GM12878 (cell line): ENCODE measurements at places on chromosomes 16 and 17.

- DNase-seq = no peak
Measured at GRCh38 chr16:16045879-16046278, 96.5 kb downstream of the ABCC1 start.

- no peak for DNase-seq
Measured at GRCh38 chr16:81885976-81886586, 107.0 kb downstream of the PLCG2 start.

DNA sequence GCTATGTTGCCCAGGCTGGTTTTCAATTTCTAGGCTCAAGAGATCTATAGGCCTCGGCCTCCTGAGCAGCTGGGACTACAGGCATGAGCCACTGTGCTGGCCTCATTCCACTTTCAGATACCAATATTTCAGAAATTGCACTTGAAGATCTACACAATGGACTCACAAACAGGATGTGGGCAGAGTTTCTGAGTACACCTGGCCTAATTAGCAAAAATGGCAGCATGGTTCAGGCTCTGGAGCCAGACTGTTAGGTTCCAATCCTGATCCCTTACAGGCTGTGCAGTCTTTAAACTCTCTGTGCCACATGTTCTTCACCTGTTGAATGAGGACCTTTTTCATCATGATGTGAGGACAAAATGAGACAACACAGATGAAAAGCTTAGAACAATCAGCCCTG lies 32.2 kb downstream of the RNF157 start:
- DNase-seq = peak; percentile 66

DNA sequence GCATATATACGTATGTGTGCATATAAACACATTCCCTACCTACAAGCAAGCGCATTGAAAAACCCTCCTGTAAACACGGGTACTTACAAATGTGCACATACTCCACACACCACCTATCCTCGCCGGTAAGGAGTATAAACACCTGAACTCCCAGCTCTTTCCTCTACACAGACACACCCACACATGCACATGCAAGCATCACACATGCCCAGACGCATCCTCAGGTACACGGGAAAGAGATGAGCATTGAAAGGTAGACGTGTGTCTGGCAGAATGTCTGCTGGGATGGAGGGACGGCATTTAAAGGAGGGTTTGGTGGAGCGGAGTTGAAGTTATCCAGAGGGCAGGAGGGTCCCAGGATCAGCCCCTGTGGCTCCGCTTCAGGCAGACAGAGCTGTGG lies 4.7 kb upstream of the SMTNL2 start:
- DNase-seq = no peak

- DNase-seq = no peak
Measured at GRCh38 chr17:41583137-41584127, 3.3 kb downstream of the KRT14 start.

DNA sequence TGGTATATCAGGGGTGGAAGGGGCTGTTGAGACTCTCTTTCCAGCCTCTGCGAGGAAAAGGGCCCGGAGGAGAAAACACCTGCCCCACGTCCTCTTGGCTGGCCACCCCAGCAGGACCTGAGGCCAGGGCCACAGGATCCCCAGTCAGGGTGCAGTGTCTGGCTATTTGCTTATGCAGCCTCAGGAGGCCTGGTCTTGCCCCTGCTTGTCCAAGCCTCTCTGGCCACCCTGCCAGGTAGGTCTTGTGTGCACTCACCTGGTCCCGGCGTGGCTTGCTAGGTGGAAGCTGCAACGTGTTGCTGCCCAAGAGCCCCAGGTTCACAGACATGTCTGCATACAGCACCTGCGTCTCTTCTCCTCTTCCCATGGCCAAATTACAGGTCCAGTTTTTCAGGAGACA lies 549 bp downstream of the TMEM238L start:
- no peak for DNase-seq

DNA sequence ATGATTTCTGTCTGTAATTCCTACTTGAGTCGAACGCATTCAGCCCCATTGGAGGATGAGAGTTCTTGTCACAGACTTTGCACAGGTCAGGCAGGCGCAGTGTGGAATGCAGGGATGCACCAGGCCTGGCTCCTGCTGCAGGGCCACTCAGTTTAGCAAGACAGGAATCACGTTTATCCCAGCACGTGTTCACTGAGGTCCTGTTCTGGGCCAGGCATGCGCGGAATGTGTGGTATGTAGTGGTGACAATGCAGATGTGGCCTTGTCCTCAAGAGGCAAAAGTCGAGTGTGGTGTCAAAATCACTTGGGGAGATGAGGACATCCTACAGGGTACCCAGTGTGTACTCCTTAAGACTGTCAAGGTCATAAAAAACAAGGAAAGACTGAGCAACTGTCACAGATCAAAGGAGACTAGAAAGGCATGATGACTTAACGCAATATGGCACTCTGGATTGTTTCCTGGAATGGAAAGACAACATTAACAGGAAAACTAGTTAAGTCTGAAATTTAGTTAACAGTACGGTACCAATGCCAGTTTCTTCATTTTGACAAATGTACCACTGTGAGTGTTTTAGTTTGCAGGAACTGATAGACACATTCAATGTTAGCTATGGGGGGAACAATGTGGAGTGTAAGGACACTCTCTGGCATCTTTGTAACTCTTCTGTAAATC lies 121.5 kb upstream of the ADAMTS18 start:
- no peak for DNase-seq

DNA sequence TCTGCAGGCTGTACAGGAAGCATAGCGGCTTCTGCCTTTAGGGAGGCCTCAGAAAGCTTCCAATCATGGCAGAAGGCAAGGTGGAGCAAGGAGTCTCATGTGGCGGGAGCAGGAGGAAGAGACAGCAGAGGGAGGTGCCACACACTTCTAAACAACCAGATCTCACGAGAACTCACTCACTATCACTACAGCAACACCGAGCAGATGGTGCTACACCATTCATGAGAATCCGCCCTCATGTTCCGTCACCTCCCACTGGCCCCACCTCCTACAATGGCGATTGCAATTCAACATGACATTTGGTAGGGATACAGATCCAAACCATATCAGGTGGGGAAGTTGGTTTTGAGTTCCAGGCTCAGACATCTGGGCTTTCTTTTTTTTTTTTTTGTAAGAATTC lies 31.9 kb upstream of the NUDT7 start:
- no peak for DNase-seq

GRCh38 chr16:86297866-86298757 lies 212.2 kb upstream of the FOXF1 start:
- no peak for DNase-seq

- no peak for DNase-seq
Measured at GRCh38 chr17:17694169-17695081, 13.2 kb downstream of the RAI1 start.

- DNase-seq = no peak
Measured at GRCh38 chr16:5854027-5854426, 756.4 kb upstream of the EEF2KMT start.

DNA sequence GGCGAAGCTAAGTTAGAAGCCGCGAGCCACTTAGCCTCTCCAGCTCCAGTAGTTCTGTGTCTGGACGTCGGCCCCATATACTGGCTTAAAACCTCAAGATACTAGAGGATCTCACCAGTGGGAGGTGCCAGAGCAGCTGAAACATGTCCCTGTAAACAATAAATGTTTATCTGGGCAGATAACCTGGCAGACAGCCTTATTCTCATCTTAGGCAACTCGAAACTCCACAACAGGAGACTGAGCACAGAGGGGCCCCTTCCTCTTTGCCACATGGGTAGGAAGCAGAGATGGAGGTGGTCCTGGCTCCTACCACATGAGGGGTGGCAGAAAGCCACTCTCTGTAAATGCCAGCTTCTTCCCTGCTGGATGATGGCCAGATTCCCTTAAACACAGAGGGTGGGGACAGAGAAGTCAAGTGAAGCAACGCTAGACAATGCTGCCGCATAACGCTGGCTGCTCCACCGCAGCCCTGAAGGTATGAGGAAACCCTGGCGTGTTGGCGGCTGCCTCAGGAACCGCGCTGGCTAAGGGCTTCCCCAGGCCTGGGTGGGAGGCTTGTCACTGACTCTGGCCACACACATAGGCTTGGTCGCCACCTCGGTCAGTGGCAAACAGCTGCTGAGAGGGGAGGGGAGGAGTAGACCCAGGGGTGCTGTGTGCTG lies 67.9 kb downstream of the HIC1 start:
- no peak for DNase-seq

- no peak for DNase-seq
Measured at GRCh38 chr16:63776034-63776433, 1345.8 kb downstream of the CDH11 start.

GRCh38 chr16:67975321-67976105 lies 4.8 kb downstream of the DPEP3 start:
- no peak for DNase-seq

DNA sequence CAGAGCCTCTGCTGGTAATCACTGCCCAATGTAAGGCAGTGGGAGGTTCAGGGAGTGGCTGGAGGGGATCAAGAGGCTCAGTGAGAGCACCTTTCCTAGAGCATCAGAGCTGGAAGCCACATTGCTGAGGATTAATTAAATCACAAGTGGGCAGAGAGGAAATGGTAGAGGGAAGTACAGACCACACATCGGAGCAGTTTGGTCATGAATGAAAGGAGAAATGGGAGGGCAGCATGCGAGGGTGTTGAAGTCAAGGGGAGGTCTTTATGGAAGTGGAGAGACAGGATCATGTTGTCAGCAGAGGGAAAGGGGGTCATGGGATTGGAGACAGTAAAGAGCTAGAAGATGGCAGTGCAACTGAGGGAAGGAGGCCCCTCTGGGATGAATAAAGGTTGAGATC lies 2.3 kb downstream of the CCL17 start:
- DNase-seq = no peak

DNA sequence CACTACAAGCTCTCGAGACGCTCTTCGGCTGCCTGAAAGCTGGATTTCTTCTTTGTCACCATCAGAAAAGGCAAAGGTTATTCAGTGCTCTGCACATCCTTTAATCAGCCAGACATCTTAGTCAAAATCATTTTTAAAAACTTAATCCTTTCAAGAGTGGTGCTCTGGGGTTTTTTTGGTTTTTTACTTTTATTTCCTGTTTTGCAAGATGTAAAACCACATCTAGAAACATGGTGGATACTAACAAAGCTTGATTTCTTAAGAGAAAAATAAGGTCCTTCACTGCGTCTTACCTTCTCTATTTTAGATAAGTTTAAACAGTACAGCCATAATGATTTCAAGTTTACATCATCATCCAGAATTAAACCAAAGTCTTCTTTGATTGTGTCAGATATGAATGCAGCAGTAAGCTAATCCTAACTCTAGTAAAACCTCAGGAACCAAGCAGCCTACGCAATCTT lies 6.3 kb downstream of the ANKRD11 start:
- no peak for DNase-seq

DNA sequence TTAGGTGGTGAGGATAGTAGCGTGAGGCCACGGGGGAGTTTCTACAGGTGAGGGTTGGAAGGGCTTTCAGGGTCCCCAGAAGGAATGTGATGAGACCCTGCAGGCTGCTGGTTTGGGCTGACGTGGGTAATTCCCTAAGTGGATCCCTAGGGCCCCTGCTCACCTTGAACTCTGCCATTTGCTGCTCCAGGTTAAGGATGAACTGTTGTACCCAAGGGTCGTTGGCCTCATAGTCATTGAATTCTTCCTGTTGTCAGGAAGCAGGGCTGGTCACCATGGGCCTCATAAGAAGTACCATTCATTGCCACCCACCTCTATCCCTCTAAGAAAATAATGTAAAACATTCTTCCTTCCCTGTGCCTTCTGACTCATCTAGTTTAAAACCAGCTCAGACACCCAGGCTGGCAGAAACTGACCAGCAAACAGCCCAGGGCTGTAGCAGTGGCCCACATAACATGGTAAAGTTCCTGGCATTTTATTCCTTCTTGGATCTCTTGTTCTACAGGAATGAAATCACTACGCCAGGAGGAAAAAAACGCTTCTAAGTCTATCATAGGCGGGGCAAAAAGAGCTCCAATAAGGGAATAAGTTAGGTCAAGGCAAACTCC lies 27.6 kb downstream of the FCSK start:
- no peak for DNase-seq

- no peak for DNase-seq
Measured at GRCh38 chr16:54289242-54289944, 2.8 kb upstream of the IRX3 start.

DNA sequence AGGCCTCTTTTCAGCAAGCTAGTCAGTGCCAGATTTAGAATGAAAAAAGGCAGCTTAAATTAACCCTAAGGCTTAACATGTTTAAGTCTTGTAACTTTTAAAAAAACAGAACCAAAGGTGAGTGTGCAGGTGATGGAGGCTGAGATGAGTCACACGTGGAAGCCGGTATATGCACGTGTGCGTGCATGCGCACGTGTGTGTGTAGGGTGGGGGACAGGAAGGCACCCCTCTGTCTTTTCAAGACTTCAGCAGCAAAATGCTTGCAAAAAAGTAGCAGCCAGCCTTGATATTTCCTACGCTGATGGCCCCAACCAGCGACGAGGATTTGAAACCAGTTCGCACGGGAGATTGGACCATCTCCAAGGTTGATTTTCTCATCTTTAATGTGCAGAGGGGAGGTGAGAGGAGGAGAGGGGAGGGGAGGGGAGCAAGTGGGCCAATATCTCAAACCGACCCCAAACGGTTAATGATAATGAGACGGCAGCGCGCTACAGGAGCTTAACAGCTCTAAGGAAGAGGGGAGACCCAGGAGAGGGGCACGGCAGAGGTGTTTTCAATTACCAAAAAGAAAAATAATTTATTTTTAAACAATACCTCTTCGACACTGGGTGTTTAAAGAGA lies 154.7 kb downstream of the ZNF423 start:
- DNase-seq = no peak

GRCh38 chr17:57484826-57485565 lies 228.7 kb downstream of the MSI2 start:
- no peak for DNase-seq

DNA sequence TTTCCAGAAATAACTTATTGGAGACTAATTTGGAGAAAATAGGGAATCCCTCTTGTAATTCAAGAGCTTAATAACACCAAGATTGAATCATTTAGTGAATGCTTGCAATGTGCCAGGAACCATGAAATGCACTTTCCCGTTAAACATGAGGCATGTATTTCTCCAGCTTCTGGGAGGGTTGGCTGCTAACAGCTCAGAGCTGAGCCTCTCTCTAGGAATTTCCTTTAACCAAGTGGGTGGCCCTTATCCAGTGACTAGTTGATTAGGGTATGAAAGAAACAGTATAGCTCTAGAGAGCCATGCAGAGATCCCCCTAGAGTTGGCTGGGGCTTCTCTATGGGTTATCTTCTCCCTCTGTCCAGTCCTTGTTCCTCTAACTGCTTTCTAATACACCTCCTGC lies 356.4 kb upstream of the GOT2 start:
- DNase-seq = no peak

DNA sequence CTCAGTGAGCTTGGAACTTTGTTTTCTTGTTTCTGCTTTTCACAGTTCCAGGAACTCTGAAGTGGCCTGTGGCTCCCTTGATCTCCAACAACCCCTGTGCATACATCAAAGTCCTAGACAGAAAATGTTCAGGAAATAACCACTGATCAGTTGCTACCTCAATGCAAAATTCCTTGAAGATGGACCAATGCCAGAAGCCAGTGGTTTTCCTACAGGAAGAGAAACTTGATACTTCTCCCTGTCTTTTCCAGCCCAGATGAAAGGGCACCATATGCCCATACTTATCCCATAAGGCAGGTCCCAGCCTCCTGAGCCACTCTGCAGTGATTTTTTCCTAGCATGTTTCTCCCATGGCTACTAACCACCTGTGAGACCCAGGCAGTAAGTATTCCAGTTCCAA lies 12.3 kb upstream of the CDRT4 start:
- DNase-seq = no peak
